Activated T-cell treated with anti-CD3 and anti-CD28 coated beads for 48 hours (primary cell): ENCODE measurements at places on chromosomes 5 and 9.

GRCh38 chr5:154479944-154480750 lies 2.1 kb upstream of the HAND1 start:
- no peak for DNase-seq

DNA sequence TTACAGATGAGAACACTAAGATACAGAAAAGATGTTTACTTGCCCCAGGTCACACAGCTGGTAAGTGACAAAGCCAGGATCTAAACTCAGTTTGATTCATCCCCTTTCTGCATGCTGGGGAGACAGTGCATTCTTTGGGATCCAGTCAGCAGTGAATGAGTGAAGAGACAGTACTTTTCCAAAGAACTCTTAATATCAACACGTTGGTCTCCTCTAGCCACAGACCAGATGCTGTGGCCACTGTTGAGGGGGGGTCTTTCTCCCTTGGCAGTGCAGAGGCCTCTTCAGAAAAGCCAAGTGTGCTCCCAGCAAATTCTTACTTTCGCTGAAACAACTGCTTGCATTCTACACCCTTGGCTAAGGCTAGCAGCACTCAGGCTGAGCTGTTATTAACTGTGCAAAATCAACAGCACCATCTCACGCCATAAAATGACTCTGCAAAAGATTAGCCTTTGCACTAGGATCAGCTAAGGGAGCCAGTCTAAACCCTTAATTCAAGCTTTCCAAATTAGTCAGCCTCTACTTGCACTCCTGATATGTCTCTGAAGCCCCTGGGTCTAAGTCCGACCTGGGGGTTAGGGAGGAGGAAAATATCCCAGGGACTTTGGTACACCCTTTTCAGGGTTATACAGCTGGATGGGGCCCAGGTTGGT lies 4.8 kb upstream of the TMEM171 start:
- no peak for DNase-seq

GRCh38 chr9:78365748-78366697 lies 69.1 kb downstream of the PSAT1 start:
- DNase-seq = no peak

- no peak for DNase-seq
Measured at GRCh38 chr5:115685490-115685889, 59.7 kb upstream of the TMED7 start.

GRCh38 chr9:78292026-78292425 lies 4.9 kb upstream of the PSAT1 start:
- DNase-seq = no peak

GRCh38 chr9:120949290-120949689 lies 22.7 kb upstream of the TRAF1 start:
- no peak for DNase-seq

DNA sequence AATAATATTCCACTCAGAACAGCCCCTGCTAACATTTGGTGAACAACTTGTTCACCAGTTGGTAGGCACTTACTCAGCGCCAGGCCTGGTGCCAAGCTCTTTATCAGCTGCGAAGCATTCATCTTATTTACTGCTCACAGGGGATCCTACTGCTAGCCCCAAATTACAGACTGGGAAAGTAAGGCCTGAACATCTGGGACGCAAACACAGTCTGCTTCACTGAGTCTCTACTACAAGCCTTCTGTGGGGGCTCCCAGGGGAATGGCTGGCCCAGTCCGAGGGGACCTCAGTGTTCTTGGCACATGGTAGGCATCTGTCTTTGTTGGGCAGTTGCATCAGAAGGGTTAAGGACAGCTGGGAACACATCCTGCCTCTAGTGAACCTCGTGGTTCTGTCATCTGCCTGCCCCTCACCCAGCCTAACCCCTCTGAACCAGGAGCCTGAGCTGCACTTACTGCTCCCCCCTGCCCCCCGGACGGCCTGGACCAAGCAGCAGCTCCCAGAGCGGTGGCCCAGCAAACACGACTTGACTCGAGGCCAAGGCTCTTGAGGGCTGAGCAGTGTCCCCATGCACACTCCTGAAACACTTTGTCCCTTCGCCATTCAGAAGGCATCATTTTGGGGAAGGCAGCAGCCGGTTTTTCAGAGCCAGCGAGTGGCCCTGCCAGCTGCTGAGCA lies at the start of gene PHYHD1:
Gene PHYHD1 (plus strand): TSS at position 602 of the 678 bp plus-strand sequence. CDS start 1,342 bp downstream, outside the sequence.
- no peak for DNase-seq

DNA sequence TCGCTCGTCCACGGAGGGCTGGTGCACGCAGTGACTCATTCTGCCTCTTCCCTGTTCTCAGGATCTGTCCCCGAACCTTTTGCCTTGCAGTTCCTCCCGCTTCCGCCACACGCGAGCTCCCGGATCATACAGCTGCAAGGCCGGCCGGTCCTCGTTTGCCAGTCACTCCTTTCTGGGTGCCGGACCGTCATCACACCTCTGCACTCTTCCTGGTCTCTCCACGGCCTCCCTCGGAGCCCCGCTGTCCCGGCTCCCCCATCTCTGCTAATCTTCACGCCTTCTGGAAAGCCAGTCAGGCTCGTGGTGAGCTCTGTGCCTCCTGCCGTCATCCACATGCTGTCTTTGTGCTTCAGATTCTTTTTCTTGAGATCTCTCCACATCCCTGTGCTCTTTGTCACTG lies 91.8 kb downstream of the STX17 start:
- no peak for DNase-seq

GRCh38 chr5:93289942-93290341 lies 291.1 kb downstream of the NR2F1-AS1 start:
- no peak for DNase-seq

- no peak for DNase-seq
Measured at GRCh38 chr5:96004754-96005153, 43.1 kb upstream of the ELL2 start.

DNA sequence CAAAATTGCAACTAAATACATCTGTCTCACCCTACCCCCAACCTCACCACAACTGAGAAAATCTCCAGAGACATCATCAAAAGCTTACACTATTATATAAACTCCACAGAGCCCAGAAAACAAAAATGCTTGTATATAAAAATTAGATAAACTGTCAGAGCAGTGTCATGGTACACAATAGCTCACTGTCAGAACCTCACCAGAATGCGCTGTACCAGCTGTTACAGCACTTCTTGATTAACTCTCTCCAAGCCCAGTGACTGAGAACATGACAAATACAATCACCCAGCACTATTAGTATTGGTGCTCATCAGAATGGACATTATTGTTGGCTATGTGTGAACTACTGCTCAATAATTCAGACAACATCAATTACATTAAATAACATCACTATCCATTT lies 65.7 kb downstream of the ZDHHC21 start:
- DNase-seq = no peak

GRCh38 chr9:101476576-101477208 lies 41.1 kb upstream of the ALDOB start:
- no peak for DNase-seq

DNA sequence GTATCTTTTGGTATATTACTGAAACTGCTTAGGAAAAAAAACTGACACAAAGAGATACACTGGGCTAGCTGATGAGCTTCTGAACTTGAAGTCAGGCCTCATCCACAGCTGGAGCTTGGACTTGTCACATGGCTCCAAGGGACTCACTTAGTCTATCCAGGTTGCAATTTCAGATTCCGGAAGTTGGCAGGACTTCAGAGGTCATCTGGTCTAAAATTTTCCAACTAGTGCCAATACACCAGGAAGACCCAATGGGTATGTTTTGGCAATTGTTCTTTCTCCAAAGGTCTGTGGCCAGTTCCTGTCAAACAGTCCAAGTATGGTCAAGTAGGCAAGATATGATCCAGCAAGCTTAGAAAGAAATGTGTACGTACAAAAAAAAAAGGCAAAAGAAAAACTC lies 36.7 kb downstream of the MRPS27 start:
- no peak for DNase-seq

DNA sequence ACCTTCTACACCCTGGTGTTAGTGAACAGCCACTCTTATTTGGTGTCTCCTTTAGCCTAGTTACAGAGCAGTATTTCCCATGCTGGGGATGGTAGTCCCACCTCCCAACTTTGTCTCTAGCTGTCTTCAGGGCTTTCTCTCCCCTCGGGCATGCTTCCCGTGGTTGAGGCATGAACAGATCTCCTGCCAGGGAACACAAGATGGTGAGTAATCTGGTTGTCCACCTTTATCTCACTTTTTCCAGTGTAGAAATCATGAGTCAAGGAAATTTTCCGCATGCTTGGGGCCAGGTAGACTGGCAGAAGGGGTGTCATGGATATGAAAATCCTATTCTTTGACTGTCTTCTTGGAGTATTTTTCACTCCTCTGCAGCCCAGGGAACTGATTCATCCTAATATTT lies 532.9 kb downstream of the ANXA1 start:
- no peak for DNase-seq

- DNase-seq = no peak
Measured at GRCh38 chr9:25939126-25939525, 260.9 kb upstream of the TUSC1 start.
